ENCODE measurements at places on chromosomes 4 and X.

GRCh38 chrX:136170139-136170800, 22.9 kb downstream of the FHL1 start:
- DNase-seq: no peak

DNA sequence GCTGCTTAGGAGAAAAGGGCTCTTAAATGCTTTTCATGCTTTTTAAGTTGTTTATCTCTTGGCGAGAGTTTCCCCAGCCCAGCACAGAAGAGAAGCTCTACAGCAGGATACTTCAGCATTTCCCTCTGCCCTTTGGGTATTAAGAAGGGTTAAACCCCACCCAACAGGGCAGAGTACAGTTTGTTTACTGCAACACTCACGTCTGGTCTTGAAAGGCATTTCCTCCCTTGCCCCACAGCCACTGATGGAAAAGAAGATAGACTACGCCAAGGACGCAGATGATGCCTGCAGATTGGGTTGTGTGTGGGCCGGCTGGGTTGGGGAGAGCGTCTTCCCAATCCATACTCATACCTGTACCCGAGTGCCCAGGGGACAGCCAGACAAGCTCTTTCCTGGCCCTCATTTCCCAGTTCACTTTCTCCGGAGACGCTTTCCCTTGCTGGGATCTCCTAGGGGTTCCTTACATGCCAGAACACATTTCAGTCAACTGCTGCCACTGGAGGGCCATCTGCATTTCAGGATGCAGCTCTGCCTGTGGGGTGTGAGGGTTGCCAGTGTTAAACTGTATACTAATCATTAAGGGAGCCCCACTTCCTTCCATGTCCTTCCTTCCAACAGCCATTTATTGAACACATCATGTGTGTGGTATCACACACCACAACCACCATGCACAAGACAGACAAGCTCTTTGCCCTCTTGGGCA, 96.5 kb upstream of the DHX15 start:
- no peak for DNase-seq

DNA sequence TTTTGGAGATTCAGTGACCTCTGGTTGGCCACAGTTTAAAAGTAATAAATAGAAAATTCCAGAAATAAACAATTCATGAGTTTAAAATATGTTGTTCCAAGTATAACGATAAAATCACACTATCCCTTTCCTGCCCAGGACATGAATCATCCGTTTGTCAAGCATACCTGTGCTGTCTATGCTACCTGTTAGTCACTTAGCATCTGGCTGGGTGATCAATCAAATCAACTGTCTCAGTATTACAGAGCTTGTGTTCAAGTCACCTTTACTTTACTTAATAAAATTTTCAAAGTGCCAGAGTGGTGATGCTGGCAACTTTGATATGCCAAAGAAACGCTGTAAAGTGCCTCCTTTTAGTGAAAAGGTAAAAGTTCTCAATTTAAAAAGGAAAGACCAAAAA, 979.5 kb upstream of the NDST4 start:
- no peak for DNase-seq

GRCh38 chr4:55001538-55001937, 123.9 kb downstream of the KDR start:
- no peak for DNase-seq

DNA sequence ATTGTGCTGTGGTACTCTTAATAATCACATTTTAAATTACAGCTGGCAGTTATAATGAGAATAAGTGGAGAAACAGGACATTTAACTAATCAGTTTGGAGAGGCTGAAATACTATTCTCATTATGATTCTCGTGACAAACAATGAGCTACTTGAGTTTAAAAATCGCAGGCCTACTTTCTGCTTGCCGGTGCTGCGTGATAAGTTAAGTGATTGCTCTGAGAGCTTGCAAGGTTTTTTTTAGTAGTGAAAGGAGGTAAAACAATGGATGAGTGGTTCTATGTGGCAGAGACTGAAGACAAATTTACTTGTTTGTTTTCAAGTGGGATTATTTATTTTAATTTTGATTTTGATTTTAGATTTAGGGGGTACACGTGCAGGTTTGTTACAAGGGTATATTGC, 114.0 kb downstream of the RAPGEF2 start:
- DNase-seq: no peak

- peak; percentile 92 for DNase-seq
These were observed 8.1 kb upstream of the GSX2 start for GRCh38 chr4:54091637-54092404.

DNA sequence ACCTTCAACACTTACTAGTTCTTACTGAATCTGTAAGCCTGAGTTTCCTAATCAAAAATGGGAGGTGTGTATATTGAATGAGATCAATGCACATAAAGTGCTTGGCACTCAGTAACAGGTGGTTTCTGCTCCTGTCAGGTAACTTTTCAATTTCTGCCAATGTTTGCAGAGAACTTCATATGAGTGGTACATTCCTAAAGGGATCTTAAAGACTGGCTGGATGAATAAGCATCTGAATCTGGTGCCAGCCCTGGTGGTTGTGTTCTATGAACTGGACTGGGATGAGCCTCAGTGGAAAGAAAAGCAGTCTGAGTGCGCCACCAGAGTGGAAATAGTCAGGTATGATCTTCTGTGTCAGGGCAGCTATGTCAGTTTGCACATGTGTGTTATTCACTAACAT, 7.0 kb downstream of the TRAPPC11 start:
- no peak for DNase-seq

- no peak for DNase-seq
These were observed 236.2 kb downstream of the FRAS1 start for GRCh38 chr4:78293348-78293747.

DNA sequence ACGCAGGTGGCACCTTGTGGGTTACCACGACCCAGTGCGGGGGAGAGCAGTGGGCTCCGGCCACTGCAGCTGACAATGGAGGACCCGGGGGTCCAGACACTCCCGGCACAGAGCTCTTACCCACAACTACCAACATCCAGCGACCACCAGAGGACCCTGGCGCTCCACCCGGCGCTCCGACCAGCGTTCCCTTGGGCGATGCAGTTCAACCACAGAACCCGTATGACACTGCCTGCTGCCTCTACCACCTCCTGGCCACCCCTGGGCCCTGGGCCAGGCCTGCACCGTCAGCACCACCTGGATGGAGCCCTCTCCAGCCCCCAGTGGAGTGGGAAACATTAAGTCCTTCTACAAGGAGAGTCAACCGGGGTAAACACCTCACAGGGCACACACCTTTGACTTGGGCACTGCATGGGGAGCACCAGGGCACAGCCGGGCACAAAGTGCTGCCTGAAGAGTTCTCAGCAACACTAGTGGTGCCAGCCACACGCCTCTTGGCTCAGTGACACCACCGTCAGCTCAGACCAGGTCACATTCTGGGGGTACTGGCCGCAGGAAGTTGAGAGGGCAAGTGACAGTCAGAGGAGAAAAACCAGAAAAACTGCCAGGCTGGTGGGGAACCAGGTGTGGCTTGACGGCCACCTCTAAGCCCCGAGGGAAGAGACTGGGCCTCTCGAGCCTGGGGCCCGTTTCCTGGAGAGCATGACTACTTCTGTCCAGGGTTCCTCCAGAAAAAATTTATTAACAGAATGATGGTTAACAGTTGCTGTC, 2.6 kb downstream of the CTBP1 start:
- DNase-seq: peak; percentile 79

GRCh38 chrX:107273795-107274194, 67.4 kb downstream of the DNAAF6 start:
- DNase-seq: no peak

GRCh38 chr4:146621-147020, 22.3 kb downstream of the ZNF718 start:
- DNase-seq: no peak

DNA sequence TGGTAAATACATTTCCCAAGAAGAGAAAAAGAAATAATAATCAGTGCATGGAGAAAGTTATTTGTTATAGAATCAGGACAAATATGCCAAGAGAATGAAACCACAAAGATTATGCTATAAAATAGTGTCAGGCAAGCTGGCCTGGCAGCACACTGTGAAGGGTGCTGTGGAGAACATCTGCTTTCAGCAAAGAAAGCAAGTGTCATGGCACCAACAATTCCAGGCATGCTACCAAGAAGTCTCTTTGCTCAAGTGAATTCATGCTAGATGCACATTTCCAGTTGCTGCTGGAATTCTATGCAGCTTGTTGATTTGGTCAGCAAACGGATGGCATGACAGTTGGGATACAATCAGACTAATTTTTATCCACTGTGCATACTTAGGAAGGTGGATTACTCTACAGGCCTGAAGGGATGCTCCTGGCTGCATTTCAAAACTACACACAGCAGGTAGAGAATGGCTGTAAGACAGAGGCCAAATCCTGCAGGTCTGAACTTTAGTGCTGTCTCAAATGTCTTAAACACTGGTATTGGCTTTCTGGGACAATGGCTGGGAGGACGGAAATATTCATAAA, 154.6 kb upstream of the FAT1 start:
- DNase-seq: no peak

DNA sequence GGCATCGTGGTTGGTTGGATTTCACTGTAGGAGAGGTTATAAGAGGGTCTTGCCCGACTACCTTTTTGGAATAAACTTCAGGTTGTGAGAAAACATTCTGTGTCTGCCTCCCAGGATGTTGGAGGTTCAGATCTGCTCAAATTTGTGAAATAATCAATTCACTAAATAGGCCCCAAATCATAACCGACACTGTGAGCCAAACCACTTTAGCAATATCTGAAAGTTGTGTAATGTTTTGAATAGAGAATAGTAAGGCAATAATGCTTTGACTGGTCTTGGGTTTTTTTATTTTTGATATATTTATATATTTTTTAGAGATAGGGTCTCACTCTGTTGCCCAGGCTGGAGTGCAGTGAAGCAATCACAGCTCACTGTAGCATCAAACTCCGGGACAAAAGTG, 131.2 kb downstream of the GLRA3 start:
- DNase-seq: no peak

GRCh38 chrX:38799995-38800580, 1.2 kb upstream of the MID1IP1 start:
- no peak for DNase-seq

- no peak for DNase-seq
These were observed 50.0 kb downstream of the COX18 start for GRCh38 chr4:73019462-73020047.

GRCh38 chr4:101711590-101712260, 78.8 kb upstream of the BANK1 start:
- no peak for DNase-seq

GRCh38 chrX:9403374-9403773, 61.5 kb upstream of the TBL1X start:
- no peak for DNase-seq

DNA sequence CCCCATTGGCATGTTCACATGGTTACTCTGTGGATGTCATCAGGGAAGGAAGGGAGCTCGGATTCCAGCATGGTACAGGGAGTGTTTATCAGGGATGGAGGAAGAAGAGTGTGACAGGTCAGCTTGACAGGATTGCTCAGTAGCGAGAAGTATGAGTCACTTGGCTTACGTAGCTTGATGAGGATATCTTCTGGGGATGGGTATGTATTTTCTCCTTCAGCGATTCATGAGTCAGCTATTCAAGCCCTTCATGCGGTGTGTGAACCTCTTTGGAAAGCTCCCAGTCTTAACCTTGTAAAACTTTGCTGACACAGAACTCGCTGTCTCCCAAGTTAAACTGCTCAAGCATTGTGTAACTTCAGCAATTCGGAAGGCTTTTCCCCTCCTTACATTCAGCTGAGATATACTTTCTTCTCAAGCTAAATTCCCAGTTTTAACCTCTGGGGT, 275.4 kb downstream of the ARHGAP10 start:
- no peak for DNase-seq

- no peak for DNase-seq
These were observed 1.1 kb downstream of the CFAP299 start for GRCh38 chr4:80336582-80336981.

DNA sequence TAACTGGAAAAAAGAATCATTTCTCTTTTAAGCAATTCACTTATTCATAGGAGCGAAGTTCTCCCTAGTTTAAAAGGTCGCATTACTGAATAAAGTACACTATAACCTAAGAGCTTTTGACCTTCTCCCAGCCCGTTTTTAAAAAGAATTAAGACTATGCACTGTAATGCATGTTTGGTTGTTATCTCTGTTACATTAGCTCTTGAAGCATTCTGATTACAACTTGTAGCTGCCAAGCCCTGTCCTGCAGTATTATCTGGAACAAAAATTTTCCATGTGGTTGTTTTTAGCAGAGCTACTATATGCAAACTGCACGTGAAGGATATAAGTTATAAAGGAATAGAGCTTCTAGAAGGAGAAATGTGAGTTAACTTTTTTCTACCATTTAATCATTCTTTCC, 8.1 kb downstream of the GAB1 start:
- DNase-seq: no peak

- peak; percentile 52 for DNase-seq
These were observed 64.3 kb downstream of the ZFYVE28 start for GRCh38 chr4:2354118-2354517.

GRCh38 chr4:151876381-151876988, 115.7 kb upstream of the GATB start:
- DNase-seq: no peak

GRCh38 chr4:82381661-82382296, 8.0 kb upstream of the HNRNPD start:
- DNase-seq: no peak

DNA sequence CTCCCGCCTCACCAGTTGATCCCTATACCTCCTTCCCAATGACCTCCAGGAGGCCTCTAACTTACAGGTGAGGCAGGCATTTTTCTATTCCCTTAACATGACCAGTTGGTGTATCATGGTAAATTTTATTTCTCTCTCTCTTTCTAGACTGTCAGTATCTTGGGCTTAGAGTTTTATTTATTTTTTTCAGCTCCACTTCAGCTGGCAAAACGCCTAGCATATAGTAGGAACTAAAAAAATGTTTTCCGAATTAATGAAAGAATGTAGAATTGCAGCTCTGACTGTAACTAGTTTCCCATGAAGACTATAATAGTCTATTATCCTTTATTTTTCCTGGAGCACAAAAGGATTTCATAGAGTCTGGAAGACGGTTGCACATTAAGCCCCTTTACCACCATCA, 84.8 kb downstream of the PDE5A start:
- DNase-seq: no peak

DNA sequence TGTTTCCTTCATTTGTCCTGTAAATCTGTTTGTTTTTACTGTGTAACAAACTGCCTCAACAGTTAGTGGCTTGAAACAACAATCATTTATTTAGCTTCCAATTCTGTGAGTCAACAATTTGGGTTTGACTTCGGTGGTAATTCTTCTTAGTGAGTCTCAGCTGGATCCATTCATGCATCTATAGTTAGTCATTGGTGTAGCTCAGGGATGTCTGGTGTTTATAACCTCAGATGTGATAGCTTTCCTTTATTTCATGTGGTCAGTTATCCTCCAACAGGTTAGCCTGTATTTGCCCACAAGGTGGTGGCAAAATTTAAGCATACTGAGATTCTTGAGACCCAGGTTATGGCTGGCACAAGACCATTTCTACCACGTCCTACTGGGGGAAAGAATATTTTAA, 1267.2 kb downstream of the RAPGEF2 start:
- no peak for DNase-seq

DNA sequence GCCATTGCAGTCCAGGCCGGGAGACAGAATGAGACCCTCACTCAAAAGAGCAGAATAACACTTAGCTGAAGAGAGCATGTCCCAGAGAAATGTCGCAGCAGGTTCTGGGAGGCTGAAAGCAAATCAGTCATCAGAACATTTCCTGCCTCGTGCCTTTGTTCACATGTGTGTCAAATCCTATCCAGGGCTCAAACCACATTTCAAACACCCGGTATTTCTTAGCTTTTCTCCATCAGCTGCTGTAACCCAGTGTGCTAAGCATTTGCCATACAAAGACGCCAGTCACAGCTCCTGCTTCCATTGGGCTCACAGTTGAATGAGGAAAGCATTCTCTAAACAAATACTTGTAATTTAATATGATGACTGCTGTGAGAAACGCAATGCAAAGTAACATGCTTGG, 6.0 kb downstream of the PALLD start:
- no peak for DNase-seq

GRCh38 chr4:138892483-138893407, 122.8 kb upstream of the NOCT start:
- no peak for DNase-seq
